ENCODE measurements at places on chromosomes 2 and 18. TPM values are rescaled to one million over a fixed set of nuclear protein-coding genes. Genes with fewer than 3 reads are reported as not detected.

SP140L gene
- 10.6 TPM for total RNA-seq

FHOD3 gene
- 1.9 TPM for total RNA-seq

TLX2 gene
- not detected for total RNA-seq

TMEM127 gene
- 32.6 TPM for total RNA-seq

MYL1 gene
- total RNA-seq = 22.5 TPM

MC2R gene
- total RNA-seq = not detected

DPP4 gene
- 96.3 TPM for total RNA-seq

ANKRD36C gene
- total RNA-seq = 4.7 TPM

POLR1A gene
- total RNA-seq = 12.1 TPM

DNAJC27 gene
- total RNA-seq = 1.5 TPM

LOXHD1 gene
- total RNA-seq = not detected

TMEM17 gene
- total RNA-seq = 1.1 TPM

PMS1 gene
- 6.2 TPM for total RNA-seq

GAL3ST2 gene
- total RNA-seq = not detected

FBXO36 gene
- 1.9 TPM for total RNA-seq

INO80B gene
- total RNA-seq = 4.6 TPM

STARD6 gene
- total RNA-seq = not detected

SCN2A gene
- total RNA-seq = 0.77 TPM

GPR45 gene
- not detected for total RNA-seq

SPP2 gene
- total RNA-seq = not detected

DNAH7 gene
- total RNA-seq = 0.35 TPM

TEX44 gene
- not detected for total RNA-seq

AQP12A gene
- not detected for total RNA-seq

SERPINB12 gene
- total RNA-seq = 0.12 TPM

CHRNG gene
- total RNA-seq = not detected

RGPD5 gene
- total RNA-seq = 9.1 TPM

VWC2L gene
- total RNA-seq = not detected

FOXD4L1 gene
- not detected for total RNA-seq
